PC-3 (cell line): ENCODE measurements at places on chromosomes 7 and 10. TPM values are rescaled to one million over a fixed set of nuclear protein-coding genes. Genes with fewer than 3 reads are reported as not detected.

- peak; percentile 34 for DNase-seq
These were observed 124.5 kb downstream of the MYOF start for GRCh38 chr10:93357680-93358079.

- DNase-seq = no peak
These were observed 4.7 kb upstream of the NRBF2 start for GRCh38 chr10:63128443-63128842.

- DNase-seq = no peak
These were observed 42.2 kb upstream of the PDGFA start for GRCh38 chr7:561631-562373.

- DNase-seq = peak; percentile 46
These were observed 155.5 kb upstream of the AHR start for GRCh38 chr7:17142831-17143541.

DNA sequence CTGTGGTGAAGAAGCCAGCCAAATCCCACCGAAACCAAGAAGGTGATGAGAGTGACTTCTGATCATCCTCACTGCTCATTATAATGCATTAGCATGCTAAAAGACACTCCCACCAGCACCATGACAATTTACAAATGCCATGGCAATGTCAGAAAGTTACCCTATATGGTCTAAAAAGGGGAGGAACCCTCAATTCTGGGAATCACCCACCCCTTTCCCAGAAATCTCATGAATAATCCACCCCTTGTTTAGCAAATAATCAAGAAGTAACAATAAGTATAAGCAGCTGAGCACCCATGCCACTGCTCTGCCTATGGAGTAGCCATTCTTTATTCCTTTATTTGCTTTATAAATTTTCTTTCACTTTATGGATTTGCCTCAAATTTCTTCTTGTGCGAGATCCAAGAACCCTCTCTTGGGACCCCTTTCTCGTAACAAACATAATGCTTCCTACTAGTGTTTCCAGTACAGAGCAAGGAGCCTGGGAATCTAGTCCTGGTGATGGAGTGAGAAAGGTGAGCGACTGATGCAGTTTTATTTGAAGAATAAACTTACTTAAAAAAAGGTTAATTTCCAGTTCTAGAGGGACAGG, 18.4 kb upstream of the EXOC6 start:
- no peak for DNase-seq

GRCh38 chr10:99975106-99975829, 34.5 kb downstream of the DNMBP start:
- no peak for DNase-seq

- DNase-seq = no peak
These were observed 736 bp downstream of the SKIDA1 start for GRCh38 chr10:21524526-21525366.

DNA sequence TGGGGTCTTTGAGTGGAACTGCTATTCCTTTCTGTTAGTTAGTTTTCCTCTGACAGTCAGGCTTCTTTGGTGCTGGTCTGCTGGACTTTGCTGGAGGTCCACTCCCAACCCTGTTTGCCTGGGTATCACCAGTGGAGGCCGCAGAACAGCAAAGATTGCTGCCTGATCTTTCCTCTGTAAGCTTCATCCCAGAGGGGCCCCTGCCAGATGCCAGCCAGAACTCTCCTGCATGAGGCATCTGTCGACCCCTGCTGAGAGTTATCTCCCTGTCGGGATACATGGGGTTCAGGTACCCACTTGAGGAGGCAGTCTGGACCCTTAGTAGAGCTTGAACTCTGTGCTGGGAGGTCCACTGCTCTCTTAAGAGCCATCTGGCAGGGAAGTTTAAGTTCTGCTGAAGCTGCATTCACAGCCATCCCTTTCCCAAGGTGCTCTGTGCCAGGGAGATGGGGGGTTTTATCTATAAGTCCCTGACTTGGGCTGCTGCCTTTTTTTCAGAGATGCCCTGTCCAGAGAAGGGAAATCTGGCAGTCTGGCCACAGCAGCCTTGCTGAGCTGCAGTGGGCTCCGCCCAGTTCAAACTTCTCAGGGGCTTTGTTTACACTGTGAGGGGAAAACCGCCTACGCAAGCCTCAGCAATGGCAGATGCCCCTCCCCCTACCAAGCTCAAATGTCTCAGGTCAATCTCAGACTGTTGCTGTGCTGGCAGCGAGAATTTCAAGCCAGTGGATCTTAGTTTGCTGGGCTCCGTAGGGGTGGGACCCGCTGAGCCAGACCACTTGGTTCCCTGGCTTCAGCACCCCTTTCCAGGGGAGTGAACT, 89.7 kb upstream of the CDK6 start:
- no peak for DNase-seq

SPDYE3 gene
- total RNA-seq = not detected in 2 replicates

GPRIN2 gene
- total RNA-seq = 3.1 and 5.8 TPM in 2 replicates

DIP2C gene
- 3.1 and 3.7 TPM in 2 replicates for total RNA-seq
